ENCODE measurements at places on chromosomes 11 and 22.

DNA sequence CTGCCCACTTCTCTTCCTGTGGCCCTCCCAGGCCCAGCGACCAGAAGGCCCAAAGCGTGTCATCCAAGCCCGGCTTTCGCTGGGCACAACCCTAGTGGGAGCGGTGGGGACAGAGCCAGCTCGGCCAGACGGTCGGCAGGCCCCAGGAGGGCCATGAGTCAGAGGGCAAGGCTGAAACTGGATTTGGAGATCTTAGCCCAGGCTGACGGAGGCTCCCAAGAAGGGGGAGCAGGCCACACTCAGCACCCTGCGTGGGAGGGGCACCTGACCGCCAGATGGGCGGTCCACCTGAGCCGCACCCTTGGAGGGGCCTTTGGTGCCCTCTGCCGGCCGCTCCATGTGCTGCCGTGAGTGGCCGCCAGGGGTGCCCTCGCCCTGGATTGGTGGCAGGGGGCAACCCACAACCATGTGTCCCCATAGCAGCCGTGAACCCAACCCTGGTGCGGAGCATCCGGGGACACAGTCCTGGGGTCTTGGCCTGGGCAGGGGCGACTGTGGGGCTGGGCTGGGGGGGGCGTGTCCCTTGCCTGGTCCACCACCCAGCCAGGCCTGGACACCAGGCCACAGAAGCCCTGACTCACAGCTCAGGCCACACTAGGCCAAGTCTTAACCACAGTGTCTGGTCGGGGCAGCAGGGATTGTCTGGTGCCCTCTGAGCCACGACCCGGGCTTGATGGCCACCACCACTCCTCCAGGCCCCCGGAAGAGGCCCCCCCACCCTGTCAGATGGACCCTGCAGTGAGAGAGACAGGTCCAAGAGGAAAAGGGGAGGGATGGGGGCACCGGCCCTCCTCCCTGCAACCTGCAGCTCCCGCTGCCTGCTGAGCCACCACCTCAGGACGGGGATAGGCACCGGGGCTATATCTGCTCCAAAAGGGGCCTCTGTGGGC is 19.2 kb upstream of the TALDO1 start:
- peak; percentile 90 for DNase-seq

GRCh38 chr11:44305470-44306051 is 4.4 kb downstream of the ALX4 start:
- DNase-seq: no peak

DNA sequence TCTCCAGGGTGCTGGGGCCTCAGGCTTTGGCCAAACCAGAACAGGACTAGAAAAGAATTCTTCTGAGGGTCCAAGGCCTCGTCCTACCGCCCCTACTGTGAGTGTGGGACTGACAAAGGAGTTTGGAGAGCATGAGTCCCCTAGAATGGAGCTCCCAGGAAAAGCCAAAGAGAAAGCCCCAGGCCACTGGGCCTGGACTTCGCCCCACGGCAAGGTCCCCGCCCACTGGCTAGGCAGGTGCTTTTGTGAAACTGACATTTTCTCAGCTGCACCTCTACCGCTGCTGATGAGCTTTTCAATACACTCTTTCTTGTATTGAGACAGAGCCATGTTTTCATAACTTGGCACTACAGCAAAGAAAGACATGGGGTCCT is 9.7 kb upstream of the FGF3 start:
- DNase-seq: no peak

DNA sequence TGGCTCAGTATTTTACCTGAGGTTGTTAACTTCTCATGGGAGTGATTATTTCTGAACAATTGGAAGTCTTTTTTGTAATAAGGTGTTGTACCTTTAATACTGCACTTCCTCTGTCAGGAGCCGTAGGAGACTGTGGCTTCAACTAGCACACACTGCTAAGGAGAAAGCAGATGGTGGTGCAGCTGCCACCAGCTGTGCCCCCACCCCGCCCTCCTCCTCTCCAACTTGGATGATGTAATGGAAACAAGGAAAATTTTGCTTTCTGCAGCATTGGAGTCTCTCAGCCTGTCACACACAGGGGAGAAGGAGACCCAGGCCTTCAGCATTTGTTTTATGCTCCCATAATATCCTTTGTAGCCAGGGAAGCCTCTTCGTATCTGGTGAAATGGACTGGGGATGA is 91.2 kb downstream of the TEAD1 start:
- DNase-seq: peak; percentile 69

DNA sequence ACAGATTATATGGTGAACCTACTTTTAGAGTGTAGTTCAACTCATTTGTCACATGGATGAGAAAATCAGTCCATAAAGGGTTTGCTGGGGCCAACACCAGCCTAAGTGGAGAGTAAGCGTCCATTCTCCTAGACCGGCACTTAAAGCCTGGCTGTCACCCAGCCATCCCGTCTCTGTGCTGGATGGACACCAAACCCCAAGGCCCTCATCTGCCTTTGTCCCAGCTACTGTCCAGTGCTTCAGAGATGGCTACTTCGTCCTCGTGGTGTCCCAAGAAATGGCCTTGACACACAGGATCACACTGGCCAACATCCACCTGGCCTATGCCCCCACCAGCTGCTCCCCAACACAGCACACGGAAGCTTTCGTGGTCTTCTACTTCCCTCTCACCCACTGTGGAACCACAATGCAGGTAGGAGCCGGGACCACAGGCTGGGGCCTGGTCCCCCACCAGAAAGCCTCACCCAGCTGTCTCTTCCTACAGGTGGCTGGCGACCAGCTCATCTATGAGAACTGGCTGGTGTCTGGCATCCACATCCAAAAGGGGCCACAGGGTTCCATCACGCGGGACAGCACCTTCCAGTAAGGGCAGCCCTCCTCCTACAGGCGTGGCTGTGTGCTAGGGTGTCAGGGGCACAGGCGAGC is 3.5 kb downstream of the ZP1 start:
- no peak for DNase-seq

DNA sequence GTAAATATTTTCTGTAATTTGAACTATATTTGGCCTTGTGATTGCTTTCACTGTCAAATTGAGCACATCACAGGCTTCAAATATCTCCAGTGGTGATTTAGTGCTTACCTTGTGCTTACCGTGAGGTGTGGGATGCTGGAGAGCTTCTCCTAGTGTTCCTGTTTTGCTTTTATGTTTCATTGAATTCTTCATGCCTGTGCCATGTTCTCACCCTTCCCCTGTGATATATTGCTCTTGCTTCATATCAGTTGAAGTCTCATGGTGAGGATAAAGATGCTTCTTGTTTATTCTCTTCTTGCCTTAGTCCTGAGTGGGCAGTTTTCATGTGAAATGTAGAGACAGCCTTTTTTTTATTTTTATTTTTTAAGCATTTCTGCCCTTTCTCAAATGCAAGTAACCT is 198.0 kb upstream of the PDGFD start:
- no peak for DNase-seq

GRCh38 chr11:130999086-130999485 is 82.8 kb upstream of the SNX19 start:
- no peak for DNase-seq

DNA sequence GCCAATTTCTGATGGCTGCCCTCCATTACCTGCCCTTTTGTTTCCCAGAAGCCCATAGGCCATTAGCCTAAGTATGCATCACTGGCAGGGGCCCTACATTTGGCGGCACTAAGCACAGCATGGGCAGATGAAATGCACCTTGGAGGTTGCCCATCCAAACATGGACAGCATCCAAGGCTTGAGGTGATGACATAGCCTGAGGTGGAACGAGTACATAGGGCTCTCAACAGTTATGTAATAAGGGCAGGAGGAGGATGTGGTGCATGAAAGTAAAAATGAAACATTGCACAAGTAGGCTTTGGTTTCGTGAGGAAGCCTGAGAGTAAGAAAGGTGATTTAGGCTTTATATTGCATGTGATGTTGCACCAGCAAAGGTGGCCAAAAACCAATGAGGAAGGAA is 148.1 kb downstream of the FAM76B start:
- DNase-seq: no peak

- no peak for DNase-seq
Observed at GRCh38 chr11:13983081-13983751, 20.7 kb downstream of the SPON1 start.

DNA sequence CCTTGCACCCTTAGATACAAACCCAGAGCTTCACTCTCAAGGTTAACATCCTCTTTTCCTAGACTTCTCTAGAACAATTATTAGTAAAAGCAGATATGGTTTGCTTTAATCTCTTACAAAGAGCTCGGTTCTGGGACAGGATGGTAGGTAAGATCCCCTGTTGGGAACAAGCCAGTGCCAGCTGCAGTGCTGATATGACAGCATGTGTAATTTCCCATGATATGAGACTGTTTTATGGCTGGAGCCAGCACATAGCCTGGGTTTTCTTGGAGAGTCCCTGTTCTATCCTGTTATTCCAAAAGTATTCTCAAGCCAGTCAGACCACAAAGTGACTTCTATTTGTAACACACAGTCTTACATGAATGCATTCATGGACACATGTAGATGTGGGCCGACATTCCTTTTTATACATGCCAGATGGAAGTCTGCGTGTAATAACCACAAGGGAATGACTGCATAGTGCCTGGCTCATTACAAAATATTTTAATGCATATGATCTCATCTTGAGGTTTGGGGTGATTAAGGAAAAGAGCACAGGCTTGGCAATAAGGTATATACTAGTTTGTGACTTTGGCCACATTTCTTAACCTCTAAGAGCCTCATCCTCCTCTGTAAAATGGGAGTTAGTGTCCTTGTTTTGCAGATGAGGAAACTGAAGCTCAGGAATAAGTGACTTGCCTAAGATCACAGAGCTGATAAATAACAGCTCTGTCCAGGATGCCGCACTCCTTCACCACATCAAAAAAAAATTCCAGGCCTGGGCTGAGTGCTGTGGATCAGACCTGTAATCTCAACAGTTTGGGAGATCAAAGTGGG is 21.8 kb downstream of the CLMP start:
- no peak for DNase-seq

DNA sequence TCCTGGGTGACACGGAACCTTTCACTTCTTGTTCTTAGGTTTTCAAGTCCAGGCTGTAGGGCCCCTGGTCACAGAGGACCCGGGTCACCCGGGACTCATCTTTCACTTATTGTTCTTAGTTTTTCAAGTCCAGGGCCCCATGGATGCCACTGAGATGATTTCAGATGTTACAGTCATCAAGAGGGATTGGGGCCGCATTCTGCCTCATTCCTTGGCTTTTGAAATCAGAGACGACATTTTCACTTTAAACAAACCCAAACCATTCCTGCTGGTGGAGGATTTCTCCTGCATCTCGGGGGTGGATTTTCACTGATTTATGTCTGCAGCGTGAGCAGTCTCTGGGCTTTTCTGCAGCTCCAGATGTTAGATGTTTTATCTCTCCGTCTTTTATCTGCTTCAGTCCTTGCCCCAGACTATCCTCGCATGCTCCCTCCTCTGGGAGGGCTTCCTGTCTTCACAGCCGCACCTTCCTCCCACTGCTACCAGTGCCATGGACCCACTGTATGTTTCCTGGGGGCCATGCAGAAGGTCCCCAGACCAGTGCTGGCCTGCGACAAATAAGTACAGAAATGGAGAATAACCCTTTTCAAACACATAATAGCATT is 27.4 kb downstream of the FBLN1 start:
- no peak for DNase-seq

DNA sequence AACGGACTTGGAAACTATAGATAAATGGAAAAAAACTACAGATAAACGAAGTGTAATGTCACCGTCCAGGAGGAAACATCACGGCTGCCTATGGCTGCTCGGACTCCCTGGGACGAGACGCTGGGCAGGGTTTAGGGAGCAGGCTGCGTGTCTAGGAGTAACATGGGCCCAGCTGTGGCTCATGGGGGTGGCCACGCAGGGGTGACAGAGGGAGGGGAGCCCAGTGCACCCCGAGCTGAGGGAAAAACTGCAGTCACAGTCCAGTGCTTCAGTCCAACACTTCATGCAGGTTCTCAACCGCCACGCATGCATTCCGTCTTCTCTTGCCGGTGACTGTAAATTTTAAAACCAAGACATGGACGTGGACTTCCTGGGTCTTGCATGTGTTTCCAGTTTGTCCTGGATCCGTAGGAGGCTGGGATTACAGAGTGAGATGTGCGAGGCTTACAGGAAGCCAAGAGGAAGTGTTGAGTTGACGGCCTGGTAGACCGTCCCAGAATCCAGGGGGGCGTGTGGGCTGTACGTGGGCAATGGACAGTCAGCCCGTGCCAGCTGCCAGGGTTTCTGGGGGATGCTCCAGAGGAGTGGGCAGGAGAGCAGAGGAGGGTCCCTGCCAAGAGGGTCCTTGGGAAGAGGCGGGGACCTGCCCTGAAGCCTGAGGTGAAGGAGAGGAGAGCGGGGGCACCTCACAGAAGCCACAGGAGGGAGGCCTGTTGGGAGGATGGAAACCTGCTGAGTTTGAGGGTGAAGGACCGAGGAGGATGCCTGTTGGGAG is 691.4 kb downstream of the BRD1 start:
- DNase-seq: no peak

- no peak for DNase-seq
Observed at GRCh38 chr11:86219311-86220193, 25.0 kb upstream of the EED start.

GRCh38 chr11:86370922-86371594 is 3.6 kb upstream of the CCDC81 start:
- DNase-seq: no peak

DNA sequence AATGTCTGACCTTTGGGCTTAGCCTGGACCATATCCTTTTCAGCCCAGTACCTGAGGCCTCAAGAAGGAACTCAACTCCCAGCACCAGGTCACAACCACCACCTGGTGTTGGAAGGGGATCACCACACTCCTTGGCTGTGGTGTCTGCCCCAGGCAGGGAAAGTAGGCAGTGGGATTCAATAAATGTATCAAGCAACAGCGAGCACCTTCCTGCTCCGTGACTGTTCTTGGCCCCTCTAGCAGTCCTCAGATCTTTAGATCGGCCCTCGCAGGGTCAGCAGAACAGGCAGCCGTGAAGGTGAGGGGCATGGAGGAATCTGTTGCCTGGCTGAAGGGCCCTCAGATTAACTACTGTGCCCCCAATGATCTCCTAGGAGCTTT is 15.9 kb downstream of the ARFGAP2 start:
- no peak for DNase-seq
